ENCODE measurements at places on chromosomes 5 and 9.
A peak's percentile ranks its signal among the peaks of the same experiment; 100 is the strongest.

DNA sequence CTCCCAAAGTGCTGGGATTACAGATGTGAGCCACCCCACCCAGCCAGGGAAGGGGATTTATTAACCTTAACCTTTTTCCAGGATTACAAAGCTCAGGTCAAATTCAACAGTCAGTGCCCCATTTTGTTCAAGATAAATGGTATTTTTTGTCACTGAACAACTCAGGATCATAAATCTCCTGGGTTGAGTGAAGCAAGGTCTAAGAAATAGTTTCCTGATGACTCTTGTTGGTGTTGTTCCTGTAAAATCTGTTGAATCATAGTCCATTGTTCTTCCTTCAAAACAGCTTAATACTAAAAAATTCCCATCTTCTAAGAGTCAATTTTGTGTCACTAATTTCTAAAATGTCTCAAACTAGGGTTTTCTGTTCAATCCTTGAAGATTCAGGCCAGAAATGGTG lies 33.9 kb upstream of the JMY start:
- DNase-seq: no peak

- DNase-seq: peak; percentile 69
These were observed 209.2 kb upstream of the PAPPA start for GRCh38 chr9:115944166-115944948.

- DNase-seq: peak; percentile 79
These were observed 142.9 kb downstream of the LPAR1 start for GRCh38 chr9:110895147-110895905.

- DNase-seq: no peak
These were observed 2.5 kb downstream of the ARHGAP26 start for GRCh38 chr5:142772446-142773293.

Measured in femur (tissue), 1 donor.